ENCODE measurements at places on chromosomes 5 and 9. TPM values are rescaled to one million over a fixed set of nuclear protein-coding genes. Genes with fewer than 3 reads are reported as not detected.

- no peak for DNase-seq
- no peaks in the 10 kb centered on the region for H3K36me3 ChIP-seq
- no peaks in the 10 kb centered on the region for H3K27me3 ChIP-seq
- no peak overlapping the region for H3K4me3 ChIP-seq
- no peaks in the 10 kb centered on the region for H3K4me1 ChIP-seq
- H3K27ac ChIP-seq: no peak overlapping the region
These were observed 42.6 kb downstream of the HMGCS1 start for GRCh38 chr5:43270645-43271044.

GRCh38 chr5:62814991-62815390 lies 236.4 kb downstream of the LRRC70 start:
- H3K36me3 ChIP-seq: no peaks in the 10 kb centered on the region
- no peak for DNase-seq
- no peak overlapping the region for H3K27ac ChIP-seq
- no peaks in the 10 kb centered on the region for H3K4me1 ChIP-seq
- H3K27me3 ChIP-seq: no peaks in the 10 kb centered on the region

DNA sequence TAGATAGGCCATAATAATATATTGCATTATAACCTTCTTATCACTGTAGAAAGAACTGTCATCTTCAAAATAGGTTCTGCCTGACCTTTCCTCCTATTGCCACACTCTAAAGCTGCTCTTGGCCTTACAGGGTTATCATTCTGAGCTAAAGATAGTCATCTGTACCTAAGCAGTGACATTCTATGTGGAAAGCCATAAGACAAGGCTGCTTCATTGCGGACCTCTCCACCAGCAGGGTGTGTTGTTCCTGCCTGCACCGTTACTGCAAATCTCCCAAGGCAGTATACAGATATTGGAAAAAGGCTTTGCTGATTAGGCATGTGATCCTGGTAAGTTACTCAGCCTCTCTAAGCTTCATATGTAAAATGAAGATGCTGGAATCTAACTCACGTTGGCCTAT lies 8.1 kb downstream of the ZNF622 start:
- H3K36me3 ChIP-seq: peaks cover 9% of the 10 kb centered on the region
- H3K4me1 ChIP-seq: peaks cover 8% of the 10 kb centered on the region
- no peak overlapping the region for H3K4me3 ChIP-seq
- no peak overlapping the region for H3K27ac ChIP-seq
- no peaks in the 10 kb centered on the region for H3K27me3 ChIP-seq

DNA sequence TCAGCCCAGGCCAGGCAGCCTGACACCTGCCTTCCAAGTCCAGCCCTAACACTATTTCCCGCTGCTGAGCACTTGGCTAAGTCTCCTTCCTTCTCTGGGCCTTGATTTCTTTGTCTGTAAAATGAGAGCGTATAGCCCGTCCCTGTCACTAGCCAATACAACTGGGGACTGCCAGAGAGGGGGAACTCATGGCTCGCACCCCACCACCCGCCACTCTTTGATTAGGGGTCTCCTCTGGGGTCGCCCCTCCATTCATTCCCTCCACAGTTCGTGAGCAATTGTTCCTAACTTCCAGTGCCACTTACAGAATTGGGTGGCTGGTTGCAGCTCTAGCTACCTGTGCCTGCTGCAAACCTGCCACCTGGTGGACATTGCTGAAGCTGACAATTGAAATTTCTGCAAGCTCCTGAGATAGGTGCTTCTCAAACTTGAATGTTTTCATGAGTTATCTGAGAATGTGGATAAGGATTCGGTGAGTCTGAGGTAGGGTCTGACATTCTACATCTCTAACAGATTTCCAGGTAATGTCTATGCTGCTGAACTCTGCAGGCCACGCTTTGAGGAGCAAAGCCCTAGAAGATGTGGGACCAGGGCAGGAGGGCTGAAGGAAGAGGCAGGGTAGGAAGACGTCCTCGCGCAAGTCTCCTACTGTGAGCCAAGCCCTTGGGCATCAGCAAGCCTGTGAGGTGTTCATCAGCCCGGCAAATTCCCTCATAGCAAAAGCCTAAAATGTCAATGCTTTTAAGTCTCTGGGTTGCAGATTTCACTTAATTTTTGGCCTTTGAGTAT lies 13.3 kb upstream of the RECK start:
- no peaks in the 10 kb centered on the region for H3K36me3 ChIP-seq
- no peaks in the 10 kb centered on the region for H3K4me1 ChIP-seq
- DNase-seq: peak; percentile 54
- H3K27me3 ChIP-seq: no peaks in the 10 kb centered on the region
- H3K4me3 ChIP-seq: no peak overlapping the region

GRCh38 chr5:171351536-171352073 lies 36.0 kb upstream of the NPM1 start:
- no peaks in the 10 kb centered on the region for H3K27me3 ChIP-seq
- no peak overlapping the region for H3K4me3 ChIP-seq
- no peak for DNase-seq
- no peak overlapping the region for H3K27ac ChIP-seq
- no peaks in the 10 kb centered on the region for H3K36me3 ChIP-seq
- no peaks in the 10 kb centered on the region for H3K4me1 ChIP-seq

- H3K4me3 ChIP-seq: no peak overlapping the region
- H3K27ac ChIP-seq: no peak overlapping the region
- H3K27me3 ChIP-seq: no peaks in the 10 kb centered on the region
- no peaks in the 10 kb centered on the region for H3K4me1 ChIP-seq
These were observed 270.4 kb downstream of the ARHGAP26 start for GRCh38 chr5:143040622-143041021.

DNA sequence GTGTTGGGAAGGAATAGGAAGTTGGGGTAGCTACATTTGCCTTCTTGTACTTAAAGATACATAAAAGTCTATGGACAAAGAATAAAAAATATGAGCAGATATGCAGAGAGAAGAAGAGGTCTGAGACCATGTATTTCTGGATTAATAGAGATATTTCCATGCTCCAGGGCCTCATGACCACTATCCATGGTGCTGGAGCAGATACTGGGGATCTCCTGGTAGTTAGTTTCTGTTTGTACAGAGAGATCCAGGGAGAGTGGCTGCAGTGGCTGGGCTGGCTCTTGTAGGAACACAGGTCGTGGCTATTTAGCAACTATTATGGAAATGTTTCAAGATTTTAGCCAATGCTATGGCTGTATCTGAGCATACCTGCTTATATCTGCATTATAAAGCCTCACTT lies 184.2 kb upstream of the TMEM161B start:
- no peaks in the 10 kb centered on the region for H3K36me3 ChIP-seq
- H3K27me3 ChIP-seq: no peaks in the 10 kb centered on the region
- H3K4me1 ChIP-seq: no peaks in the 10 kb centered on the region
- no peak for DNase-seq
- no peak overlapping the region for H3K4me3 ChIP-seq
- no peak overlapping the region for H3K27ac ChIP-seq

GRCh38 chr5:171795381-171795780 lies 9.8 kb downstream of the SMIM23 start:
- no peaks in the 10 kb centered on the region for H3K36me3 ChIP-seq
- no peak for DNase-seq
- H3K4me3 ChIP-seq: no peak overlapping the region
- H3K4me1 ChIP-seq: no peaks in the 10 kb centered on the region

DNA sequence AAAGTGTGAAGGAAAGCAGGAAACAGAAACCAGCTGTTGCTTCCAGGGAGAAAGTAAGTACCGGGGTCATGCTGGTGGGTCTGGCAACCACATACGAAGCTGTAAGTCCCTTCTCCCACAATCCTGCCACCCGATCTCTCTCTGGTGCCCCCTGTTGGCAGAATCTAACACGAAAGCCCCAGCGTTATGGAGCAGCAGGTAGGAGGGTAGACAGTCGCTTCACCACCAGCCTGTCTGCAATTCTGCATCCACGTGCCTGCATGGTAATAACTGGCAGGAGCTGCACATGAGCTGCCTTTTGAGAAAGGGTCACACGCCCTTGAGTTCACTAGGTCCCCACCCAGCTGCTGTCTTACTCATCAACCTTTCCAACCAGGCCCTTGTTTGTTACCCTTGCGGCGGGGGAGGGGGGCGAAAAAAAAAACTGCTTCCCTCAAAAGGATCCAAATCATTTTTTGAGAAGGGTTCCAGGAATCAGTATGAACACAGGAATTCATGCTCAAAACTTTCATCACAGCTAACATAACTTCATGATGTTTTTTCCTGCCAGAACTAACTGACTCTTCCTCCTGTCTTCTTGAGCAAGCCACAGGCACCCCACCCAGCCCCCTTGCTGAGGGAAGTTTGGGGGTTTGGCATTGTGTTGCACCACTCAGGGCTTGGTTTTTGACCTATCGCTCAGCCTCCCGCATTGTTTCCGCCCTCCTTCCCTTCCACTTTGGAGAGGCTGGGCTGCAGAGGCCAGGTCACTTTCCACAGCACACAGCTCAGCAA lies 19.6 kb upstream of the TMEM252 start:
- peak overlapping the region; percentile 69 for H3K27ac ChIP-seq
- no peaks in the 10 kb centered on the region for H3K4me1 ChIP-seq
- no peaks in the 10 kb centered on the region for H3K36me3 ChIP-seq
- H3K4me3 ChIP-seq: no peak overlapping the region
- H3K27me3 ChIP-seq: no peaks in the 10 kb centered on the region
- DNase-seq: no peak

DNA sequence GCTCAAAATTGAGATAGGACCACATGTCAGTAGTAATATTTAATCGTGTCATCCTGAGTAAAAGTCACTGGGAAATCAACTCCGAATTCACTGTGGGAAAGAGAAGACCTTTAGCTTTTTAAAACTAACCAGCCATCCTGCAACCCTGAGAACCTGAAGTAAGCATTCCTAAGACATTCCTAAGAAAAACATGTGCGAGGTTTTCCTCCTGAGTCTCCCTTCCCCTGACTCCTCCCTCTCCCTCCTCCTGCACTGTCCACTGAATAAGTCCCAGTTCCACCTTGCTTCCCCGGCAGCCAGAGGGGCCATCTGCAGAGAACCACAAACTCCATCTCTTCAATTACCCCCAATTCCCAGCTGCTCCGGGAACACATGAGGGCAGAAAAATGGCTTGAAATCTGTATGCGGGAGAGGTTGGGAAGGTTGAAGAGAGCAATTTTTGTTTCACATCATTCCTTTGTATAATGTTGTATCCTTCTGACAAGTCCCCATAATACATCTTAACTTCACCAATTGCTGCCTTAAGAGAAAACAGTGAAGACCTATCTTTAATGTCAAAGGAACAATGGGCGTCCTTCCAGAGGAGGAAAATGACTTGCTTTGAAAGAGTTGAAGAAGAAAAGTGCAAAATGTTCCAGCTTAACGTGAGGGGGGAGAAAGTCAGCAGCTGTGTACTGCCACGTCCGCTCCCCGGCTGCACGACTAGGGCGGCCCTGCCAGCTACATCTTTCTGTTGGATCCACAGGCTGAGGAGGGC lies 186.3 kb downstream of the ZNF462 start:
- H3K4me1 ChIP-seq: no peaks in the 10 kb centered on the region
- H3K36me3 ChIP-seq: no peaks in the 10 kb centered on the region
- no peak for DNase-seq
- no peak overlapping the region for H3K4me3 ChIP-seq

DNA sequence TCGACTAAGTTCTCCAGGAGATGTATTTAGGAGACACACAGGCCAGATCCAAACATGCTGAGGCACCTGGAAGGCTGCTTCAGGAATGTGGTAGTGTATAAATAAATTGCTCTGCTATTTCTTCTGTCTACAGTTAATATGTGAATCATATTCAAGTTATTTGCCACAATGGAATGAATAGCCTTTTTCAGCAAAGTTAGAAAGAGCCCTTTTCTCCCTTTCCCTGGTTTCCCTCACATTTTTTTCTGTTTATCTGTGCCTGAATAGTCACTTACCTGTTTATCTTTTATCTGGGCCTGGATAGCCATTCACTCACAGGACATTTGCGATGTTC lies 44.1 kb upstream of the CLINT1 start:
- H3K27ac ChIP-seq: no peak overlapping the region
- no peaks in the 10 kb centered on the region for H3K27me3 ChIP-seq
- H3K36me3 ChIP-seq: no peaks in the 10 kb centered on the region
- H3K4me3 ChIP-seq: no peak overlapping the region

- no peaks in the 10 kb centered on the region for H3K27me3 ChIP-seq
- H3K4me1 ChIP-seq: no peaks in the 10 kb centered on the region
- H3K27ac ChIP-seq: no peak overlapping the region
- no peak for DNase-seq
- H3K4me3 ChIP-seq: no peak overlapping the region
These were observed 29.6 kb upstream of the NCS1 start for GRCh38 chr9:130142641-130143040.

DNA sequence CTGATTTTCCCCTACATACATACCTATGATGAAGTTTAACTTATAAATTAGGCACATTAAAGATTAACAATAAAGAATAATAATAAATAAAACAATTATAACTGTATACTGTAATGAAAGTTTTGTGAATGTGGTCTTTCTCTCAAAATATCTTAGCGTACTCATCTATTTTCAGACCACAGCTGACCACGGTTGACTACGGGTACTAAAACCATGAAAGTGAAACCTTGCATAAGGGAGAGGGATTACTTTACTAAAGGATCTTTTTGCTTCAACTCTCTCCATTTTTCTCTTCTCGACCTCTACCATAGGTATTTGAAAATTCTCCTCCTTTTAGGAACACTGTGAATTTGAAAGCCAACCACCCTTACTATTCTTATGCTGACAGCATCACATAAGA lies 475.5 kb downstream of the CETN3 start:
- H3K4me3 ChIP-seq: no peak overlapping the region
- H3K4me1 ChIP-seq: no peaks in the 10 kb centered on the region
- no peak for DNase-seq
- no peaks in the 10 kb centered on the region for H3K36me3 ChIP-seq

GRCh38 chr5:57009811-57010210 lies 57.9 kb upstream of the MIER3 start:
- H3K4me3 ChIP-seq: no peak overlapping the region
- no peaks in the 10 kb centered on the region for H3K4me1 ChIP-seq
- DNase-seq: no peak
- H3K27me3 ChIP-seq: no peaks in the 10 kb centered on the region

- no peak overlapping the region for H3K27ac ChIP-seq
- no peaks in the 10 kb centered on the region for H3K4me1 ChIP-seq
- no peak overlapping the region for H3K4me3 ChIP-seq
- DNase-seq: peak; percentile 77
- no peaks in the 10 kb centered on the region for H3K27me3 ChIP-seq
These were observed 7.3 kb upstream of the TCF7 start for GRCh38 chr5:134106991-134107701.

- H3K27ac ChIP-seq: peak overlapping the region; percentile 19
- no peak overlapping the region for H3K4me3 ChIP-seq
- no peaks in the 10 kb centered on the region for H3K36me3 ChIP-seq
- no peaks in the 10 kb centered on the region for H3K4me1 ChIP-seq
- no peaks in the 10 kb centered on the region for H3K27me3 ChIP-seq
These were observed 120.6 kb downstream of the TTLL11 start for GRCh38 chr9:121972501-121972981.

The GLRA1 gene
- not detected for total RNA-seq

The PCDHGA3 gene
- 4.3 TPM for total RNA-seq

The ADAMTS13 gene
- 2.9 TPM for total RNA-seq

The SLC9A3 gene
- 5.6 TPM for total RNA-seq

The LHX6 gene
- 9.8 TPM for total RNA-seq

The FXN gene
- total RNA-seq: 7.5 TPM

The F12 gene
- total RNA-seq: 2.6 TPM

The UBLCP1 gene
- total RNA-seq: 24.3 TPM

The LCN15 gene
- total RNA-seq: not detected

The PCDHB6 gene
- 3.6 TPM for total RNA-seq

The KIAA0825 gene
- total RNA-seq: 5.9 TPM
